ENCODE measurements at places on chromosomes 6 and 20.
A peak's percentile ranks its signal among the peaks of the same experiment; 100 is the strongest.

GRCh38 chr6:31053873-31054272 is 43.6 kb downstream of the MUC22 start:
- no peak for DNase-seq

DNA sequence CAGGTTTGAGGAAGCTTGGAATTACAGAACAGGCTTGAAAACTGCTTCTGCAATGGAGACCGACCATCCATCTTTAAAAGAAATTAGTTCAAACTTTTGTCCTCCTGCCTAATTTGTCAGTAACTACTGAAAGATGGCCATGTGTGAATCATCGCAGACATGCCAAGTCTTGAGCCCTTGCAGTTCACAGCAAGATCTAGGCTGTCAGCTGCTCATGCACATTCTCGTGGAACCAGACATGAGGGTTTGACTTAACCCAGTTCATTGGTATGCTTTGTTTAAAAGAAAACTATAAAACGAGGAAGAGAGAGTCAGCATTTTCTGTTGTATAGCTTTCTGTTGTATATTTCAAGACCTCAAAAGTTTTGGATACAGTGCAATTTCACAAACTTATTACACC is 74.0 kb upstream of the SAMD5 start:
- no peak for DNase-seq

- no peak for DNase-seq
Measured at GRCh38 chr6:47363736-47364135, 54.0 kb upstream of the TNFRSF21 start.

- DNase-seq = no peak
Measured at GRCh38 chr6:35781290-35781689, 471 bp downstream of the CLPSL1 start.

DNA sequence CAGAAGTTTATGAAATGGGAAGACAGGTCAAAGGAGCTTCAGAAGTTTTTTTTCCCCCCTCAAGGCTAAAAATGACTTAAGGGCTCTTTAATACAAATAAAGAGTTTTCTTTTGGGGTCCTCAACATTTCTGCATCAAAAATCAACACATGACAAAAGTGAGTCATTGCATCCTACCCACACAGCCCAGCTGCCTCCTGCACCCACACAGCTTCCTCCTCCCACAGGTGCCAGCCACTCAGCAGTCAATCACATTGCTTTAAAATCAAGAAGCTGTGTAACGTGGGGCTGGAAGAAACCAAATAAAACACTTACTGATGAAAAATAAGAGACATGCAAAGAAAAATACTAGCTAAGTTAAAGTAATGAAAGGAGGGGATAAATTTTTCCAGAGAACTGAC is 68.5 kb downstream of the MAP3K5 start:
- DNase-seq = peak; percentile 50

- no peak for DNase-seq
Measured at GRCh38 chr6:102114402-102114801, 720.9 kb downstream of the GRIK2 start.

- DNase-seq = no peak
Measured at GRCh38 chr20:59736366-59736765, 132.0 kb downstream of the PHACTR3 start.

DNA sequence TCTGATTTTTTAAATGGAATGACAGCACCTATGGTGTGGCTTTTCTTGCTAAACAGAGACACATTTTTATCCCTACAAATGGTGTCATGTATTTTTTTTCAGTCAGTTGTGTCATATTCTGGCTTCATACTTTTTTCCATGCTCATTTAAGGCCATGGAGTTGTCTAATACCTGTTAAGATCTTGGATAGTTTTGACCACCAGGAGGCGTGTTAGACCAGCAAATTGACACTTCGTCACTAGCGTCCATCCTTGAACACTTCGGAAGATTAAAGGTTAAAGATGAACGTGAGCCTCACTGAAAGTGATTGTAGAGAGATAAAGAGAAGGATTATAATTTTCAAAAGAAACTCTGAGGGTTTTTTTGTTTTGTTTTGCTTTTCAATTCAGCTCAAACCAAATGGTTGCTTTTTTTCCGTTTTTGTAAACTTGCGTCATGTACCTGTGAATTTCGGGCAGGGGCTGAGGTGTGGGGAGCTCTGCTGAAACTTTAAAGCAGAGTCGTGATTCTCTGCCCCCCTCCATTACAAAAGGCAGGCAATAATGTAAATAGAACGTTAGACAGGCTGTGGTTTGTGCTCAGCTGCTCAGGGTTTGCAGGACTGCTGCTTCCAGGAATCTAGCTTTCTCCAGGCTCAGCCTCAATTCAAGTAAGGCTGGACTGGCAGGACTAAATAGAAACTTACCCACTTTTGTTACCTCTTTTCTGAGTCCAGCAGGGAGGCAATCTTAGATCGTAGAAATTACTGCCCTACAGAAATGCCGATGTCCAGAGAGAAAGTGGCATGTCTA is 245.1 kb downstream of the FOXA2 start:
- peak; percentile 65 for DNase-seq

DNA sequence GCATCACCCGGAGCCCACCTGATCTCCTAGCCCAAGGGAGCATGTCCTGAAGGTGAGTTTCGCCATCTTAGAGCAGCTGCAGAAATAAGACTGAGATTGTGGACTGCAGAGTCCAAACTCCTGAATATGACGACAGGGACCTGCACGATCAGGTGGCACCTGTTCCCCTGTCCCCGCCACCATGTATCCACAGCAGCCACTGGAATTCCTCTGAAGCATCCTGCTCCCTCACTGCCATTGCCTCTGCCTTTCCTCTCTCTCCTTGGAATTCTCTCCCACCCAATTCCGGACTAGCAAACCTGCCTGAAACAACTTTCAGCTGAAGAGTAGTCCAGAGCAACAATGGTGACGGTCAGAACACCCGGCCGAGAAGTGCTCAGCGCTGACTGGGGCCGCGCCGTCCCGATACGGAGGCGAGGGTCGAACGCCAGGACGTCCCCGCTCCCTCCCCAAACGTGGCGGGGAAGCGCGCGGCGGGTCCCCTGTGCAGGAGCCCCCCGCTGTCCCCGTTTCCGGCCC is 694 bp upstream of the FAM120B start:
- no peak for DNase-seq
